ENCODE measurements at places on chromosomes 12 and 14. TPM values are rescaled to one million over a fixed set of nuclear protein-coding genes. Genes with fewer than 3 reads are reported as not detected.

E2F7 gene
- polyA plus RNA-seq = not detected

TDRD9 gene
- 2.0 TPM for polyA plus RNA-seq

TAS2R7 gene
- polyA plus RNA-seq = not detected

TGFB3 gene
- polyA plus RNA-seq = 0.43 TPM

CLEC4C gene
- polyA plus RNA-seq = 1.3 TPM

KRT1 gene
- polyA plus RNA-seq = 0.25 TPM

CLEC6A gene
- polyA plus RNA-seq = not detected

SRRM4 gene
- polyA plus RNA-seq = not detected

RNASE3 gene
- polyA plus RNA-seq = not detected

CLEC4E gene
- polyA plus RNA-seq = not detected

OR6C65 gene
- not detected for polyA plus RNA-seq

SPRING1 gene
- polyA plus RNA-seq = 33.0 TPM

GZMB gene
- 7.9 TPM for polyA plus RNA-seq

IFI27 gene
- polyA plus RNA-seq = not detected

RPAP3 gene
- polyA plus RNA-seq = 46.0 TPM

GUCY2C gene
- polyA plus RNA-seq = 0.85 TPM

PPP1R1A gene
- polyA plus RNA-seq = not detected

NID2 gene
- polyA plus RNA-seq = 0.73 TPM

GLI1 gene
- 0.18 TPM for polyA plus RNA-seq

KDM2B gene
- 49.0 TPM for polyA plus RNA-seq

RND1 gene
- polyA plus RNA-seq = 2.6 TPM

SCNN1A gene
- polyA plus RNA-seq = not detected

CCDC196 gene
- polyA plus RNA-seq = not detected

SERPINA6 gene
- not detected for polyA plus RNA-seq

HOXC12 gene
- polyA plus RNA-seq = not detected

TTC9 gene
- 9.2 TPM for polyA plus RNA-seq

RNASE7 gene
- not detected for polyA plus RNA-seq

Data from IgD-negative memory B cell (primary cell).